Astrocyte (in vitro differentiated cells and primary cell): ENCODE measurements at places on chromosomes 11 and 22. TPM values are rescaled to one million over a fixed set of nuclear protein-coding genes. Genes with fewer than 3 reads are reported as not detected.

Gene ARVCF
- 11.0 and 17.9 TPM in 2 replicates for total RNA-seq

Gene INSC
- not detected in 2 replicates for total RNA-seq

Gene UPK3A
- not detected in 2 replicates for total RNA-seq

Gene MOGAT2
- not detected in 2 replicates for total RNA-seq

Gene FREY1
- total RNA-seq, result 0.79 and 1.5 TPM in 2 replicates

Gene COX8A
- 274 and 289 TPM in 2 replicates for total RNA-seq

Gene DDX10
- total RNA-seq, result 27.1 and 32.2 TPM in 2 replicates

Gene MTMR3
- 37.3 and 41.0 TPM in 2 replicates for total RNA-seq

Gene GGTLC2
- total RNA-seq, result not detected in 2 replicates

Gene SCGB1D2
- total RNA-seq, result not detected in 2 replicates

Gene KDM4E
- 0.41 TPM in 1 of 2 replicates, not detected in the other for total RNA-seq

Gene MRTFA
- 67.0 and 74.3 TPM in 2 replicates for total RNA-seq

Gene PRRG4
- total RNA-seq, result 0.14 and 0.45 TPM in 2 replicates

Gene CD3D
- 0.61 TPM in 1 of 2 replicates, not detected in the other for total RNA-seq

Gene PCF11
- 35.9 and 40.7 TPM in 2 replicates for total RNA-seq

Gene SLC37A2
- total RNA-seq, result 0.62 and 1.3 TPM in 2 replicates

Gene IGSF9B
- 13.1 and 16.7 TPM in 2 replicates for total RNA-seq

Gene MRGPRF
- 3.2 and 4.1 TPM in 2 replicates for total RNA-seq

Gene NAALADL1
- not detected in 2 replicates for total RNA-seq

Gene NLRP14
- not detected in 2 replicates for total RNA-seq

Gene OR4D5
- total RNA-seq, result not detected in 2 replicates

Gene CSF2RB
- total RNA-seq, result 0.09 and 0.31 TPM in 2 replicates

Gene CD44
- 148 and 154 TPM in 2 replicates for total RNA-seq

Gene CTSW
- total RNA-seq, result not detected in 2 replicates
